Fibroblast of skin of right quadriceps (primary cell): ENCODE measurements at places on chromosomes 13 and 19.

GRCh38 chr19:42199440-42200115, 17.9 kb downstream of the DEDD2 start:
- DNase-seq = no peak

- no peak for DNase-seq
These were observed 334.0 kb downstream of the LIG4 start for GRCh38 chr13:107881362-107881761.

GRCh38 chr13:48404952-48405351, 8.0 kb downstream of the LPAR6 start:
- DNase-seq = peak; percentile 18

DNA sequence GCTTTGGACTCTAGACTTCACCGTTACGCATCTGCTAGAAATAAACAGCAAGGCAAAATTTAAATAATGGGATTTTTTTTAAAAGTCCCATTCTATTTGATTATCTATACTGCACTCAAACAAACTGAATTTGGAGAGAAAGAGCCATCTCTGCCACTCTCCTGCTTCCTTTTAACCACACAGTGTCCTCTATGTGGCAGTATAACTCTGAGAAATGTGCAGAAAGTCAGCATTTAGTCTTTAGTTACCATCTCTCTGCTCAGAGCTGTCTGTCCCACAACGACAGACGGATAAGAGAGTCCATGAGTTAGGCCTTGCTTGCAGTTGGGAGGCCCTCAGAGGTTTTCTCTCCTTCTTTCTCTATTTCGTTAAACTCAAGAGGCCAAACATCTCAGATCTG, 21.2 kb downstream of the CCNA1 start:
- peak; percentile 23 for DNase-seq

DNA sequence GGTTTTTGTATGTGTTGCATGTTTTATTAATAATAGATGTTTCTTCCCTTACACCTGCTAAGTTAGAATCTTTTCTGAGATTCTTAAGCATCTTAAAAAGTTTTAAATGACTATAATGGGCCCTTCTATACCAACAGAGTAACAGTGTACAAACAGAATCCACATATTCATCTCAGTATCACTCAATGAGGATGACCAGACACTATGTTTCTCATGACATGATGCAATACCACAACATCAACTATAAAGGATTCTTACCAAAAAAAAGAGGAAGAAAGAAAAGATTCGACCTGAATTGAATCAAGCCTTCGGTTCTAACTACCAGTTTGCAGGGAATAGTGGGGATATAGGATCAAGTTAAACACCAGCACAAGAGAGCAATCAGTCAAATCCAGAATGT, 56.5 kb downstream of the INTS6 start:
- DNase-seq = peak; percentile 17
